ENCODE measurements at places on chromosomes 16 and 17.

GRCh38 chr17:65902831-65903522 is 289.0 kb downstream of the CEP112 start:
- DNase-seq: no peak

GRCh38 chr16:84617041-84617790 is 662 bp downstream of the COTL1 start:
- no peak for DNase-seq

DNA sequence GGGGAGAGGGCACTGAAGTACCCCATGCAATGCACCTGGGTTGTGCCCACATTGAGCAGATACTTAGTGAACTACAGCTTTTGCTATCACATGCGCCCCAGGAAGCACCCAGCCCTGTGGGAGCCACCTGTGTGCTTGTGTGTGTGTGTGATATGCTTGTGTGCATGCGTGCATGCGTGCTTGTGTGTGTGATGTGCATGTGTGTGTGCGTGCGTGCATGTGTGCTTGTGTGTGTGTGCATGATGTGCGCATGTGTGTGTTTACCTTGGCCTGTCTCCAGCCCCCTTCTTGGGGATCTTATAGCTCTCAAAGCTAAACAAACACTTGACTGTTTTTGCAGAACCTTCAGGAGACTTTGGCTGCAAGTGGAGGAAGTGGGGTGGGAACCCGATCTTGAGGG is 841 bp downstream of the C16orf89 start:
- DNase-seq: no peak

DNA sequence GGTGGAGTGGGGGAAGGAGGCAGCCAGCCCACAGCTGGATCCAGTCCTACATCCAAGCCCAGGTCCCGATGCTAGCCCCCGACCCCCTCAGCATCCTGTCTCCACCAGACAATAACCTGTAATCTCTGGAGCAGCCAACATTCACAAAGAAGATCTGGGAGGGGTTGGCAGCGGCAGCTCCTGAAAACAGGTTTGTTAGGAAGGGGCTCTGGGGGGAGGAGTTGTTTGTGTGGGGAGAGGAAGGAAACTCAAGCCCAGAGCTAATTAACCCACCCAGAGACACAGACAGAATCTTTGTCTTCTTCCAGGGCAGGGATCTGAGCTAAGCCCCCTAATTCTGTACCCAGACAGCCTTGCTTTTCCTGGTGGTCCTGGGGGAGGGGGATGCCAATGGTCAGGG is 4.6 kb upstream of the C17orf113 start:
- no peak for DNase-seq

DNA sequence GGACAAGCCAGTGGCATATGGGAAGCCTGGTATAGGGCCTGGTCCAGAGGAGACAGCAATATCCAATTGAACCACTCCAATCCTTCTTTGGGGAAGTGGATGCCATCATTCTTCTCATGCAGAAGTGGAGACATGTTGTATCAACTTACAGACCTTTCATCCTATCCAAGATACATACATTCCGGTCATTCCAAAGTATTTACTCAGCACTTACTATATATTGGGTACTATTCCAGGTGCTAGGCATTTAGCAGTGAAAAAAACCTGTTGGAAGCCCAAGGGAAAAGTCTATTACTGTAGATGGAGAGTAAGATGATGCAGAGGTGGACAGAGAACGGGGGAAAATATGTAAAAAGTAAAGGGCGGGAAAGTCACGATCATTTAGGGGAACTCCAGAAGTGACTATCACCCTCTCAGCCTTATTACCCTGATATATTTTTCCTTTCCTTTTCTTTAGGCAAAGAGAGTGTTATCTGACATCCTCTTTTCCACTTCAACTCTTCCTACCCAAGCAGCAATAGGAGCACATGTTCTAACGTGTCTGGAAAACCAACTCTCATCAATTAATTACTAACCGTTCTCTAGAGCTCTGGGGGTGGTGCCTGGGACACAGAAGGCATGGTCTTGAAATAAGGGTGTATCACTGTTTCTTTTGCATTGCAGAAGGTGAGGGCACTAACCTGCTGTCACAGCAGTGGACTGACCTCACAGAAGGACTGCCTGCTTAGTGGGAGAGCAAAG is 210.1 kb upstream of the MAF start:
- DNase-seq: no peak

DNA sequence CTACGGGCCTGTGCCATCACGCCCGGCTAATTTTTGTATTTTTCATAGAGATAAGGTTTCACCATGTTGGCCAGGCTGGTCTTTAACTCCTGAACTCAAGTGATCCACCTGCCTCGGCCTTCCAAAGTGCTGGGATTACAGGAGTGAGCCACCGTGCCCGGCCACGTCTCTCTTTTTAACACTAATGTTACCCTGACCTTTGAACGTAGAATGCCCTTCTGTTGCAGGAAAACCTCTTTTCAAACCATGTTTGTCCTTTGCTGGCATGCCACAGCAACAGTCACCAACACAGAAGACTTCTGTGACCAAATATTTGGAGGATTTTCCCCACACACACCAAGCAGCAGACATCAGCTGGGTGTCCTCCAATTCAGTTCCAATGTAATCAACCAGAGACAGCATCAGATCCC is 7.8 kb upstream of the HSD17B1 start:
- no peak for DNase-seq

GRCh38 chr16:27701381-27701780 is 151.4 kb downstream of the KATNIP start:
- no peak for DNase-seq

- DNase-seq: no peak
Observed at GRCh38 chr16:71826533-71827017, 17.9 kb upstream of the AP1G1 start.

- peak; percentile 34 for DNase-seq
Observed at GRCh38 chr17:4881761-4882555, 17.4 kb upstream of the C17orf107 start.

DNA sequence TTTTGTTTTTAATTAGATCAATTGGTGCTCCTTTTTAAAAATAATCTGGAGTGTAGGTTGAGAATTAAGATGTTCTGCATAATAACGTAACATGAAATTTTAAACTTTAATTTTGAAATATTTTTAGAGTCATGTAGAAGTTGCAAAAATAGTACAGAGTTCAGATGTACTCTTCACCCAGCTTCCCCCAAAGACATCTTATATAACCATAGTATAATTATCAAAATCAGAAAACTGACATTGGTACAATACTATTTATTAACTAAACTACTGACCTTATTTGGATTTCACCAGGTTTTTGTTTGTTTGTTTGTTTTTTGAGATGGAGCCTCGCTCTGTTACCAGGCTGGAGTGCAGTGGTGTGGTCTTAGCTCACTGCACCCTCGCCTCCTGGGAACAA is 76.9 kb downstream of the PPM1E start:
- no peak for DNase-seq

GRCh38 chr17:75565066-75565465 is 22.5 kb upstream of the MYO15B start:
- no peak for DNase-seq

DNA sequence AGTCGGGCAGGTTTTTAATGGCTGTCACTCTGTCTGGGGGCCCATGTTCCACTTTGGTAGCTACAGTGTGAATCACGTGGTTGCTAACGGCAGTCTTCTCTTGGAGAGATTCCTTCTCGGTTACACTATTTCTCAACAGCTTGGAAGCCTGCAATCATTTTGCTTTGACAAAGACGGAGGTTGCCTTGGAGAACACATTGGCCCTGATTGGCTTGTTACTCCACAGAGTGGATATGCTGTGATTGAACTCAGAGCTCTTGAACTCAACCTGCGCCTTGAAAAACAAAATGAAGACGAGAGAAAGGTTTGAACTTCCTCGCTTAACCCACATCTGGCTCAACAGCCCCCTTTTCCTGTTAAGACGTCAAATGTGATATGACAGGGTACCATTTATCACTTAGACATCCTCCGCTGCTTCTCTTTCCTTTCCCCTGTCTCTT is 218.9 kb downstream of the MAF start:
- DNase-seq: no peak

- no peak for DNase-seq
Observed at GRCh38 chr16:21940570-21940969, 12.6 kb upstream of the UQCRC2 start.

DNA sequence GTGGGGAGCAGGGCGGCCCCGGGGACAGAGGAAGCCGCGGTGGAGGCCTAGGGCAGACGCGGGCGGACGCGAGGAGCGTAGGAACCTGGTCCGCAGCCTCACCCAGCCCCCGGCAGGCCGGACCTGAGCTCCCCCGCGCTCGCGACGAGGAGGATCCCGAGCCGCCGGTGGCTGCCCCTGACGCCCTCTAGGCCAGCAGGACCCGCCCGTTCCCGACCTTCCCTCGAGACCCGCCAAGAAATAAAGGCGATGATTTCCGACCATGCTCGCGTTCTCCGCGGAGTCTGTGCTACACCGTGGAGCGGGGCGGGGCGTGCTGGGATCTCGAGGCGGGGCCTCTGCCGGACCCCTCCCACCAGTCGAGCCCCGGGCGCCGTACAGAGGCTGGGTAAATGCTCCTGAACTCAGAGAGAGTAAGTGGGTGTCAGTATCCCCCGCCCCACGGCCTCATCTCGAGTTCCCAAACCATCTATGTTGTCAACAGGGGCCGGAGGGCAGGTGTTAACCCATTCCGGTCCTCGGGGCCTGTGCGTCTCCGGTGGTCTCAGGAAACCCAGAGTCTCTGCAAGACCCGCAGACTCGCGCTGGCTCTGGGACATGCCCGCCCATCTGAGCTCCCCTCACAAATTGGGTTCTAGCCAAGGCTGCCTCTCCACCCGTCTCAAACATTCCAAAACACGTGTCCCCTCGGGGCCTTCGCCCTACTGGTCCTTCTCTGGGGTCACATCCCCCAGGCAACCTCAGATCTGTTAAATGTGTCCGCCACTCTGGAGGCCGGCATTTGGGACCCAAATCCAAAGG is 13.7 kb downstream of the SYCE1L start:
- DNase-seq: peak; percentile 57

DNA sequence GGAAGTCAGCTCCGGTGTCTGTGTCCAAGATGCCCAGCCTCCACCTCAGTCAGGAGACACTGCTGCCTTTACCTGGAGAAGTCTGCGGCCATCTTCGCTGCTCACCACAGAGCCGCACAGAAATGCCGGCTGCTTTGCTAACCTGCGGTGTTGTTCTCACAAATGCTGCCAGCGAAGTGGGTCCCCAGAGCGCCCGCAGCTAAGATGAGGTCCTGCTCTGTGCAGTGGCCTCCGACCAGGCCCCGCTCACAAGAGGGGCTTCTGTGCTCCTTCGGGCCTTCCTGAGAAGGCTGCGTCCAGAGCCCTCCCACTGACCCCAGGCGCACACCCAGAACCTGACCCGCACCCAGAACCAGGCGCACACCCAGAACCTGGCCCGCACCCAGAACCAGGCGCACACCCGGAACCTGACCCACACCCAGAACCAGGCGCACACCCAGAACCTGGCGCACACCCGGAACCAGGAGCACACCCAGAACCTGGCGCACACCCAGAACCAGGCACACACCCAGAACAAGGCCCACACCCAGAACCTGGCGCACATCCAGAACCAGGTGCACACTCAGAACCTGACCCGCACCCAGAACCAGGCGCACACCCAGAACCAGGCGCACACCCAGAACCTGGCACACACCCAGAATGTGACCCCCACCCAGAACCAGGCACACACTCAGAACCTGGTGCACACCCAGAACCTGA is 51.5 kb upstream of the FASN start:
- DNase-seq: no peak

GRCh38 chr17:1593630-1593931 is 31.0 kb upstream of the PITPNA start:
- no peak for DNase-seq

DNA sequence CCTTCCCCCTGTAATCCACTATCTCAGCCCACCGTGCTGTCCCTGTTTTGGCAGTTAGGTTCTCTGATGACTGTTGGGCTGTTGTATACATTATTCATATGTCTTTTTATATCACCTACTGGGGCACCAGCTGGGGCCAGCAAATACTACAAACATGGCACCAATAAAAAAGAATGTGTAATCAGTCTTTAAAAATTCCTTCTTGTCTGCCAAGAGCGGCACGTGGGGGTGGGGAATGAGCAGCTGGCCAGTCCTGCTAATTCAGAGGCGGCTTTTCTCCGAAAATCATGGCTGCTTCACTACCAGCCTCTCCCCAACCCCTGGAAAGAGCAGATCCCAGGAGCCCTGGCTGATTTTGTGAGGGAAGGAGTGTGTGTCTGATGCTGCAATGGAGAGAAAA is 77.7 kb upstream of the EEF2KMT start:
- DNase-seq: no peak

GRCh38 chr16:20611975-20612481 is 35.9 kb upstream of the ACSM2B start:
- peak; percentile 52 for DNase-seq

DNA sequence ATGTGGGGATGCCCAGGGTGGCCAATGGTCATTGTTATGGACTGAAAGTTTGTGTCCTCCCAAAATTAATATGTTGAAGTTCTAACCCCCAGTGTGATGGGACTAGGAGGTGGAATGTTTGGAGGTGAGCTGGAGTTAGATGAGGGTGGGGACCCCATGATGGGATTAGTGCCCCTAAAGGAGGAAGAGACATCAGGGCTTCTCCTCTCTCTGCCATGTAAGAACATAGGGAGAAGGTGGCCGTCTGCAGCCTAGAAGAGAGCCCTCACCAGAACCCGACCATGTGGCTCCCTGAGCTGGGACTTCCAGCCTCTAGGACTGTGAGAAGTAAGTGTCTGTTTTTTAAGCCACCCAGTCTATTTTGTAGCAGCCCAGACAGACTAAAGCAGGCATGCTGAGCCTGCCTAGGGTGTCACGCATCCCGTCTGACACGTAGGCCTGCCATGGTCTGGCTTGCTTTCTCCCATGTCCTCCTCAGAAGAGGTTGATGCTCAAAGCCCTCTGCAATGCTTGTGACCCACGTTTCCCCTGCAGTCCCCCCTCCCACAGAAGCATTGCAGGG is 4.0 kb upstream of the PRPSAP1 start:
- DNase-seq: no peak

GRCh38 chr17:62805234-62805633 is 2.9 kb downstream of the MARCHF10 start:
- DNase-seq: no peak

GRCh38 chr16:78127130-78127529 is 27.7 kb downstream of the WWOX start:
- no peak for DNase-seq

DNA sequence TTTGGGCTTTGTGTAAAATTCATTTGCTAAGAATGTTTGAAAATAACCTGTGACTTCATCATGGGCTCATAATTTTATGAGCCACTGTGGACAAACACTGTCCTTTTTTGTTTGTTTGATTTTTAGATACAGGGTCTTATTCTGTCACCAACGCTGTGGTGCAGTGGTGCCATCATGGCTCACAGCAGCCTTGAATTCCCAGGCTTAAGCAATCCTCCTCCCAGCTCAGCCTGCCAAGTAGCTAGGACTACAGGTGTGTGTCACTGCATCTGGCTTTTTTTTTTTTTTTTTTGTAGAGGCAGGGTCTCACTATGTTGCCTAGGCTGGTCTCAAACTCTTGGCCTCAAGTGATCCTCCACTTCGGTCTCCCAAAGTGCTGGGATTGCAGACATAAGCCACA is 8.3 kb downstream of the TEX2 start:
- no peak for DNase-seq

DNA sequence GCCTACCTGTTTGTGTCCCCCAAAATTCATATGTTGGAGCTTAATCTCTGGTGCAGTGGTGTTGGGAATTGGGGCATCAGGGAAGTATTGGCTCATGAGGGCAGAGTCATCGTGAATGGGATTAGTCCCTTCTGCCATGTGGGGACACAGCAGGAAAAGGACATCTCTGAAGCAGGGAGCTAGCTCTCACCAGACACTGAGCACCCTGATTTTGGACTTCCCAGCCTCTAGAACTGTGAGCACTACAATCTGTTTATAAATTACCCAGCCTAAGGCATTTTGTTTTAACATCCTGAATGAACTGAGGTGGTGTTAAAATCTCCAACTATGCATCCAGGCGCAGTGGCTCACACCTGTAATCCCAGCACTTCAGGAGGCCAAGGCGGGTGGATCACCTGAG is 206.0 kb downstream of the SEC14L1 start:
- no peak for DNase-seq
